ENCODE measurements at places on chromosomes 1 and 21. TPM values are rescaled to one million over a fixed set of nuclear protein-coding genes. Genes with fewer than 3 reads are reported as not detected.

Gene EPHB2
- total RNA-seq: not detected

DNA sequence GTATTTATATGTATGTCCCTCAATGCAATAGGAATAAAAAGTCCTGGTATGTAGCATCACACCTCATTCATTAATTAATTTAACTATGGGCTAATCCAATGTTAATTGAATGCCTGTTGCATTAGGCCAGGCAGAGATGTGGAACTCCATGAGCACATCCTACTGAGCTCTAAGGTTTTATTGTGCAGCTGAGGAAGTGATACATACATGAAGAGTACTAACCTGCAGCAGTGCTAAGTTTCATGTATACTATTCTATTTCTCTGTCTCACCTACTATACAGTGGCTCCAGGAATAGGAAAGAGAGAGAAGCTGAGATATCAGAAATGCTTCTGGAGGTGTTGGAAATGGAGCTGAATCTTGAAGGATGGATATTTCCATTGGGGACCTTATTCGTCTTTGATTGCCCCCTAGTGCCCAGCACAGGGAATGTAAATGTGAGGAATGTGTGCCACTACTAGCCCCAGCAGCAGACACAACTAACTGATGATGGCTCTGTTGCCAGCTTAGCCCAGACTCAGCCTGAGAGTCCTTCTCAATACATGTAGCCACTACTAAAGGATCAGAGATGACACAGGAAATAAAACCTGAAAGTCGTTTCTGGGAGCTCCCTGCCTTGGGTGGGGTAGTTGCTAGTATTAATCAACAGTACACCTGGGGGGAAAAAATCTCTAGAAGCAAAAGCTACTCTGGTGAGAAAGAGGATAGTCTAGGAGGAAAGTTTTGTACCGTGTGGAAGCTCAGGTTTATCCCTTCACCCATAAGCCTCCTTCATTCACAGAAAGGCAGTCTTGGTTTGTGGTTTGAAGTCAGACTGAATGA lies 173.3 kb upstream of the FOXD3 start:
- no peak for DNase-seq

DNA sequence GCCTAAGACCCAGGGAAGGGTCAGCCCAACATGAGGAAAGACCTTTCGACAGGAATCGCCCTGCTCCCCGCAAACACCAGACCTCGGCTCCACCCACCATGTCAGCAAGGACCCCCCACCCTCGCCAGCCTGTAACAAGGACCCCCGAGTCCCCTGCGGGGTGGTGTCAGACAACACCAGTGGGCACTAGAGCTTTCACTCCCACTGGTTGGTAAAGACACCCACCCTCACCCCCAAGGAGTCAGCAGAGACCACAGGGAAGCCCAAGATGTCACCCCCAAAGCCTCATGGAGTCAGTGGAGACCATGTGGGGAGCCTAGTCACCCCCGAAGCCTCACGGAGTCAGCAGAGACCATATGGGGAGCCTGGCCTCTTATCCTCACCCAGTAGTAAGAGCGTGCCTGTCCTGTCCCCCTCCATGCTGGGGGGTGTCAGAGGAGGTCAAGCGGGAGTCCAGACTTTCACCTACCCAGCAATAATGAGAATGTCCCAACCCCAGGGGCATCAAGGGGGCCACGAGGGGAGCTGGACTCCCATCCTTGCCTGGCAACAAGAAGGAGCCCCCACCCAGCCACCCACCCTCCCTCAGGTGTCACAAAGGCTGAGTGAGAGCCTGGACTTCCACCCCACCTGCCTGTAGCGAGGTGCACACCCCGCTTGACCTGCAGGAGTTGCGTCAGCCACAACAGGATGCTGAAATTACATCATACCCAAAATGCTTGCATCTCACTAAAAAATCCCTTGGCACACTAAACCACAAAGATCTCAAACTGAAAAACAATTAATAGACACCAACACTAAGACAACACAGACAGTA lies 24.8 kb downstream of the SLC19A1 start:
- DNase-seq: no peak

Gene VWA5B1
- total RNA-seq: not detected

Gene SDCCAG8
- 37.5 TPM for total RNA-seq

GRCh38 chr1:243738020-243738419 lies 112.0 kb downstream of the AKT3 start:
- DNase-seq: no peak

Gene TFF3
- total RNA-seq: not detected

DNA sequence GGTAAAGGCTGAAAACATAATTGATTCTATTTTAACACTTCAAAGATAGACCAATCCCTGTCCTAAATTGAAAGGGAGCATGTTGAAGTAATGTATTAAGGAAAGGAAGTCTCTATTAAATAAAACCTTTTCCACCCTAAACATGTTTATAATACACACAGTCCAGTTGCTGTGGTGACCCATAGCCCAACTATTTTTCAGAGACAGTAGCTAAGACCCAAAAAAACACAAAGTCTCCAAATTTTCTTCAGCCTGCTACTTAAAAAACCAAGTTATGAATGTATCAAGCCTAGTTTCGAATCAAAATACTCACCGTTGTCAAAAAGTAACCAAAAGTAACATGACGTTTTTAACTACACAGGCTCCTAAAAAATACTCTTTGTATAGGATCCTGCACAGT lies 1.6 kb downstream of the ELK4 start:
- no peak for DNase-seq

DNA sequence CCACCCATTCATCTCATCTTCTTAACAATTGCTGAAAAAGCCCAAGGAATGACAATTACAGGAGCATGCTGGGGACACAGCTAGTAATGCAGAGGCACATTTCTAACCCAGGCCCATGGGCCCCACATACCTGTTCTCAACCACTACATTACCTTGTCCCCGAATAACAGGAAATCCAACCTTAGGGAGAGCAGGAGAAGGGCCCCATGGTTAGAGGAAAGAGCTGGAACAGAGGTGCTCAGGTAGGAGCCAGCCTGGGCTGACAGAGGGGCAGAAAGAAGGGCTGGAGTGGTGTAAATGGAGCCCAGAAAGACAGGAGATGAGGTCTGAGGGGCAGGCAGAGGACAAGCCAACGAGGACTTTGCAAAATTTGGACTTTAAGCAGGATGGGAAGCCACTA lies 11.4 kb upstream of the S100A8 start:
- DNase-seq: no peak

Gene ANKRD65
- total RNA-seq: not detected

- no peak for DNase-seq
Measured at GRCh38 chr1:181490740-181491712, 7.7 kb downstream of the CACNA1E start.

- DNase-seq: no peak
Measured at GRCh38 chr1:220410611-220411010, 117.3 kb upstream of the MARK1 start.

GRCh38 chr1:170306948-170307347 lies 161.2 kb downstream of the NTMT2 start:
- no peak for DNase-seq

DNA sequence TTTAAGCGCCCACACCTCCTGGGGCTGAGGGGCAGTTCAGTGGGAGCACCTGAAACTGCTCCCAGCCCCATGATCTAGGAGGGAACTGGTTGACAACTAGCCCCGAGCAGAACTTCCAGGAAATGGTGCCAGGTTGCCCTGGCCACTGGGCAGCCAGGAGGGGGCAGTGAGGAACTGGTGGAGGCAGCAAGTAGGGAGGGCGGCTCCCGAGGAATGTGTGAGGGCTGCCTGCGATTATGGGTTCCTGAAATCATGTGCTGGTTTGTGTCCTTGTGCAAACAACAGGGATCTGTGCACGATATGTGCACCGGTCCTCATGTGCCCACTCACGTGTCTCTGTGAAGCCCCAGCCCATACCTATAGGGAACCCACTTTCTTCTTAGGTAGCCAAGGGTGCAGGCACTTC lies 9.9 kb downstream of the GPR3 start:
- DNase-seq: peak; percentile 38

DNA sequence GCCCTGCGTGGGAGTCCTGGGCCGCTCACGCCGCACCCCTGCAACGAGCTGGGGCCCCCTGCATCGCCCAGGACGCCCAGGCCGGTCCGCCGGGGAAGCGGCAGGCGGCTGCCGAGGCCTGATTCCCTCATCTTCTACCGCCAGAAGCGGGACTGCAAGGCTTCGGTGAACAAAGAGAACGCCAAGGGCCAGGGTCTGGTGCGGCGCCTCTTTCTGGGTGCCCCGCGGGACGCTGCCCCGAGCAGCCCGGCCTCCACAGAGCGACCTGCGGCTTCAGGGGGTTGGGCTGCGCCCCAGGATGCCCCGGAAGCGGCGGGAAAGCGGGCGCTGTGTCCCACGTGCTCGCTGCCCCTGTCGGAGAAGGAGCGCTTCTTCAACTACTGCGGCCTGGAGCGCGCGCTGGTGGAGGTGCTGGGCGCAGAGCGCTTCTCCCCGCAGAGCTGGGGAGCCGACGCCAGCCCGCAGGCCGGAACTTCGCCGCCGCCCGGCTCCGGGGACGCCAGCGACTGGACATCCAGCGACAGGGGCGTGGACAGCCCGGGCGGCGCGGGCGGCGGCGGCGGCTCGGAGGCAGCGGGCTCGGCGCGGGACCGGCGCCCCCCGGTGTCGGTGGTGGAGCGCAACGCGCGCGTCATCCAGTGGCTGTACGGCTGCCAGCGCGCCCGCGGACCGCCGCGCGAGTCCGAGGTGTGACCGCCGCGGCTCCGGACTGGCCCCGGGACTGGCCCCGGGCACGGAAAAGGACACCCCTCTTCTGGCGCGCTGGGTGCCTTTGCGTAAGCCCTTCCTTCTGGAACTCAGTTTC lies 2.7 kb downstream of the FAM110D start:
- no peak for DNase-seq

Gene C4BPB
- not detected for total RNA-seq

DNA sequence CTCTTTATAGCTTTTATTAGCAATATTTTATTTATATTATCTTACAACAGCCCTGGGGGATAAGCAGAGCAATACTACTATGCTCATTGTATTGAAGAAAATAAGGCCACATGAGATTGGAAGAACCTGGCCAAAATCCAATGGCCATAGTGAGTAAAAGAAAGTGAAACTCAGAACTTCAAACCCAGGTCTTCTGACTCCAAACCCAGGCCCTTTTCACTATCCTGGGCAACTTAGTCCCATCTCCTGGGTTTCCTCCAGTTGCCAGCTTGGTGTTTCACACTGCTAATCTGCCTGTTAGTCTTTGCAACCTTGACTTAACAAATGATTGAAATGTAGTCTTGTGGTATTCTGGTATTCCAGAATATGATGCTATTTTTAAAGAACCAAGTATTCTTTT lies 22.4 kb upstream of the EXO1 start:
- DNase-seq: no peak

Gene RXRG
- not detected for total RNA-seq

Gene BEST4
- total RNA-seq: 1.2 TPM

DNA sequence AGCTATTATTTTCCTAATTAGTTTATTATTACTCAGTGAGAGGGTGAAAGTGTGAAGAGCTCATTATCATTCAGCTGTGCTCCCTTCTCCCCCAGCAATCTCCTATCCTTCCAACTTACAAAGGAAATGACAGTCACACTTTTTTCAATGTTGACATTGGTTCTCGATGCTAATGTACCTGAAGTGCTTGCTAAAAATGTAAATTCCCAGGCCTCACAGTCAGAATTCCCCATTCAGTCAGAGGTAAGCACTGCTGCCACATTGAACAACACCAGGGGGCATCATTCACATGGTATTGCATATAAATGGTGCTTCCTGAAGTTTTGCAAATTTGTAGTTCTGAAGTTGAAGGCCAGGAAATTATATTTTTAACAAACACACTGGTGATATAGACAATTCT lies 132.7 kb upstream of the FOXD3 start:
- no peak for DNase-seq

Gene TP73
- total RNA-seq: 0.21 TPM

Gene TNNT2
- not detected for total RNA-seq

Gene PARP1
- 87.5 TPM for total RNA-seq

Gene REN
- total RNA-seq: not detected

DNA sequence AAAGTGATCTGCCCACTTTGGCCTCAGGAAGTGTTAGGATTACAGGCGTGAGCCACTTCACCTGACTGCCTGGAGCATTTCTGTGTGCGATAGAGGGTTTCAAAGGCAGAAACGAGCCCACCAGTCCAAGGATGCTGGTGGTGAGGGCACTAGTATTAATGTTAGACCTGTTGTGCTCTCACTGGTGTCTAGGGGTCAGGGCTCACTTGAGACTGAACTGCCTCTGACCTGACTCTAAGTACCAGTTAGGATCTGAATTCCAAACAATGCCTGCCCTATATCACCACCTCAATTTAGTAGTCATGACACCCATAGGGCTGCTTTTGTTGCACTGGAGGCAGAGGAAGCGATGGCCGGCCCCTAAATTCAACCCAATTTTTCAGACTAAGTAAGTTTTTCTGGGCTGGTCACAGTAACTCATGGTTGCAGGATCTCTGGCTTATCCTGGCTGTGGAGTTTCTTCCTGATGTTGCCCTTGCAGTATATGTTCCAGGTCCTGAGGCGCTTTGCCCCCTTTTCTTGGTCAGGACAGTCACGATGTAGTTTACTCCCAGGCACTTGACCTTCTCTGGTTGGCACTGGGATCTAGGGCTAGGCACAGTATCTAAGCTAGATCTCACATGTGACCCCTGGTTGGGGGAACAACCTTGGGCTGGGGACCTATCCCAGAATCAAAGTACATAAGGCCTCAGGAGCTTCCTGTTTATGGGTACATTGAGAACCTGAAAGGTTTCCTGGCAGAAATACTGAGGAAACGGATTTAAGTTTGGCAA lies 4.5 kb downstream of the CCDC17 start:
- no peak for DNase-seq

DNA sequence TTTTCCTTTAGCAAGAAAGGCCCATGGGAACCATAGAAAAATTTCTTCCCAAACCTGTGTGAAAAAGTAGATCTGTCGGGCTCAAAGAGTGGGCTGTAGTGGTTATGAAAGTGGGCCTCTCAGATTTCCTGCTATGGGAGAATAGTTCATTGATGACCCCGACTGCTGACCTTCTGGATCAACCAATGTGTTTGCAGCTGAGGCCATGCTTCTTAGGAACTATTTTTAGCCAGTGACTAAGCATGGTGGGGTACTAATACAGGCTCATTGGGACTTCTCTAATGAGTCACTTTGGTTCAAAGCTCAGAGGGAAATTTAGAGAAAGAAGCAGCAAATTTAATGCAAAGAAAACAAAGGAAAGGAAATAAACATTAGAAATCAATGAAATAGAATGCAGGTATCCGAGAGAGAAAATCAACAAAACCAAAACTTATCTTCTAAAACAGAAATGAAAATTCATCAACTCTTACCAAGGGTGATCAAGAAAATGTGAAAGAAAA lies 12.6 kb upstream of the PSMA5 start:
- DNase-seq: no peak

DNA sequence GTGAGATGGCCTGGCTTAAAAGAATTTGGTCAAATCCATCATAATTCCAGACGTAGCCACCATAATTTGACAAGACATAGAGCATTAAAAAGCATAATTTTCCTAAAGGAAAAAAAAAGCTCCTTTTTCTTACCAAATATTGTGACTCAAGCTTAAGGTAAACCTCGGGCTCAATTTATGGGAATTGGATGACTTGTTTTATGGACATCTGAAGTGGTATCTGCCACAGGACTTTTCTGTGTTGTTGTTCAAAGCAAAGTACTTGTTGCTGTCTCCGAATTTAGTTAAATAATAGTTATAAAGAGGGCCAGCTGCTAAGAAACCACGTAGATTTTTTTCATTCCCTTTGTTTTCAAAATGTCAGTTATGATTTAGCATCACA lies 1.1 kb downstream of the MPZL1 start:
- no peak for DNase-seq

- DNase-seq: no peak
Measured at GRCh38 chr1:167794043-167794442, 72.3 kb downstream of the MPZL1 start.
